ENCODE measurements at places on chromosomes 13 and 19.

- no peak for DNase-seq
These were observed 19.7 kb upstream of the SYCN start for GRCh38 chr19:39223703-39224279.

- no peak for DNase-seq
These were observed 3.4 kb downstream of the DNMT1 start for GRCh38 chr19:10191347-10191746.

DNA sequence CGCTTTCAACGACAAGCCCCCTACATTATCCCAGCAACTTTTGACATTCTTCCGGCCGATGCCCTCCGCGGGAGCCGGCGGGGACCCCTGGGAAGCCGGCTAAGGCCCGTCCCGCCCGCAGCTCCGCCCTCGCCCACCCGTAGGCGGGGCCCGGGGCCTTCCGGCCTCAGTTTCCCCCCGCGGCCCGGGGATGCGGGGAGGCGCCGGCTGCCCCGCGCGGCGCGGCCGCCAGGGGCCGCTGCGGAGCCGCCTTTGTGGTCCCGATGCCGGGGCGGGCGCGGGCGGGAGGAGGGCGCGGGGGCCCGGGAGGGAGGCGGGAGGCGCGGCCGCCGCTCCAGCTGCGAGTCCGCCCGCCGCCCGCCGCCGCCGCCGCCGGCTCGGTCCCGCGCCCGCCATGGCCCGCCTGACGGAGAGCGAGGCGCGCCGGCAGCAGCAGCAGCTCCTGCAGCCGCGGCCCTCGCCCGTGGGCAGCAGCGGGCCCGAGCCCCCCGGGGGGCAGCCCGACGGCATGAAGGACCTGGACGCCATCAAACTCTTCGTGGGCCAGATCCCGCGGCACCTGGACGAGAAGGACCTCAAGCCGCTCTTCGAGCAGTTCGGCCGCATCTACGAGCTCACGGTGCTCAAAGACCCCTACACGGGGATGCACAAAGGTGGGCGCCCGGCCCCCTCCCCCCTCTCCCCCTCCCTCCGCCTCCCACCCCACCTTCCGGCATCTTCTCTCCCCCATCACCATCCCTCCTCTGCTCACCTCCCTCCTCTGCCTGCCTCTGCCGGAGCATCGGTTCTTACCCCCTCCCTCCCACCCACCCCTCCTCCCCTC, at the start of gene CELF5:
Gene CELF5 (plus strand): TSS at position 316 of the 823 bp plus-strand sequence. CDS start 79 bp downstream, at position 395.
- DNase-seq = no peak

- DNase-seq = peak; percentile 32
These were observed 71.8 kb downstream of the STARD13 start for GRCh38 chr13:33213797-33214196.

DNA sequence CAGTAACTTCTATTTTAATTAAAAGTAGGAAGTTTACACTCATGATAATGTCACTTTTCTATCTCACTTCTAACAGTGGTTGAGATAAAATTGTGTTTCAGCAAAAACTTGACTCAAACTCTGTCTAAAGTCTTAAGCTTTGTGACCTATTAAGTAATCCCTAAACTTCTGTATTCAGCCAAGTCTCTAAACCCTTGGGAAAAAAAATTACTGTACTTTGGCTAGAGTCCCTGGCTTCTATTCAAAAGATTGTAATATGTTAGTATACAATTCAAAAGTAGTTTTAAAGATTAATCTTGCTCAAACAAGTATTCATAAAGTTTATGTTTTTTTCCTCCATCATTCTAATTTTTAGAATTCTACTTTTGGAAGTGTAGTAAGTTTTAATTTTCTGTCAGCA, 1248.8 kb downstream of the UQCRFS1 start:
- DNase-seq = no peak

- no peak for DNase-seq
These were observed 245.6 kb downstream of the DACH1 start for GRCh38 chr13:71621174-71622124.

DNA sequence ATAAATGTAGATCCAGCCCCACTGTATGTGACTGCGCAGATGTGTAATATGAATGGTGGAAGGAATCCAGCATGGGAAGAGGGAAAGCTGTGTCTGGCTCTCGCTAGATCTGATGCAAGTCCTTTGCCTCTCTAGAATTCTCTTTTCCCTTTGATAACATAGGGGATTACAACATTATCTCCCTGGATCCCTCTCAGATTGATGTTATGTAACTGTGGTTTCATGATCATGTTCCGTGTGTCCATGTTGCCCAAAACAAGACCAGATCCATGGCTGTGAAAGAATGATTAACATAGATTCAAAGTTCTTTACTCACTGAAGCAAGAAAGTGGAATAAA, 184.0 kb upstream of the UBL3 start:
- DNase-seq = no peak

GRCh38 chr19:55647732-55648584, at the start of gene CCDC106:
Gene CCDC106 (plus strand): TSS chr19:55648212. CDS start chr19:55649047, 835 bp downstream.
- no peak for DNase-seq

GRCh38 chr13:74288361-74288911, 154.2 kb upstream of the KLF12 start:
- peak; percentile 4 for DNase-seq

DNA sequence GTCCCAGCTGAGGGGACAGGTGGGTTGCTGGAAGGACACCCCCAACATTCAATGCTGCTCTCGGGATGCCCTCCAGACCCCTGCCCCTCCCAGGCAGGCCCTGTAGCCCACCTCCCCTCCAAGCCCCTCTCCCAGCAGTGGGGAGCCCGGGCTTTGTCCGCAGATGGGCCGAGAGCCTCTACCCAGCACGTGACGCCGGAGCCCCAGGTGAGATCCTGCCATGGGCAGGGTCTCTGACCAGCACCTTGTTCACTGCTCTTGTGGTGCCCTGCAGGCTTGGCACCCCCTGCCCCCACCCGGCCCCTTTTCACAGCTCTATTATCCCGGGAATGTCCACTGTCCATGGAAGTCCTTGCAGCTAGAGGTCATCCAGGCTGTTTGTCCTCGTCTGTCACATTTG, 76.5 kb downstream of the C1QTNF9 start:
- no peak for DNase-seq

DNA sequence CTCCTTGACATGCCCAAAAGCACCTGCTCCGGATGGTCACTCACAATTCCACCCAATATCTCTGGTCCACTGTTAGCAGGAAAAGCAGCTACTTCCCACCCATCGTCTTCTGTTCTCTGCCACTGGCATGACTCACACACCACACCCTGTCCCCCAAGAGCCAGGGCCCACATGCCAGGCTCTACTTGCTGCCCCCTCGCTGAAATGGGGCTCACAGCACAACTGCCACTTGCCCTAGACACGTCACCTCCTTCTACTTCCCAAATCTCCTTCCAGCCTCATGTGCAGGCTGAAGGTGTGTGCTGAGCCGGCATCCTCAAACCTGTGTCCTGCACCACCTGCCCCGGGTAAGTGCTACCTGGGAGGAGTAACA, 65.0 kb downstream of the TBC1D4 start:
- DNase-seq = no peak

GRCh38 chr19:12801466-12802266, at the start of the genes PRDX2 and THSD8:
Gene PRDX2 (minus strand): TSS chr19:12801800. CDS start chr19:12801261, 539 bp downstream.
Gene THSD8 (plus strand): TSS chr19:12802069. CDS start chr19:12802072, 3 bp downstream.
- DNase-seq = no peak

GRCh38 chr13:110869805-110870706, 44.8 kb downstream of the ANKRD10 start:
- DNase-seq = peak; percentile 96

- no peak for DNase-seq
These were observed 650.5 kb upstream of the SLC10A2 start for GRCh38 chr13:103716718-103717117.

DNA sequence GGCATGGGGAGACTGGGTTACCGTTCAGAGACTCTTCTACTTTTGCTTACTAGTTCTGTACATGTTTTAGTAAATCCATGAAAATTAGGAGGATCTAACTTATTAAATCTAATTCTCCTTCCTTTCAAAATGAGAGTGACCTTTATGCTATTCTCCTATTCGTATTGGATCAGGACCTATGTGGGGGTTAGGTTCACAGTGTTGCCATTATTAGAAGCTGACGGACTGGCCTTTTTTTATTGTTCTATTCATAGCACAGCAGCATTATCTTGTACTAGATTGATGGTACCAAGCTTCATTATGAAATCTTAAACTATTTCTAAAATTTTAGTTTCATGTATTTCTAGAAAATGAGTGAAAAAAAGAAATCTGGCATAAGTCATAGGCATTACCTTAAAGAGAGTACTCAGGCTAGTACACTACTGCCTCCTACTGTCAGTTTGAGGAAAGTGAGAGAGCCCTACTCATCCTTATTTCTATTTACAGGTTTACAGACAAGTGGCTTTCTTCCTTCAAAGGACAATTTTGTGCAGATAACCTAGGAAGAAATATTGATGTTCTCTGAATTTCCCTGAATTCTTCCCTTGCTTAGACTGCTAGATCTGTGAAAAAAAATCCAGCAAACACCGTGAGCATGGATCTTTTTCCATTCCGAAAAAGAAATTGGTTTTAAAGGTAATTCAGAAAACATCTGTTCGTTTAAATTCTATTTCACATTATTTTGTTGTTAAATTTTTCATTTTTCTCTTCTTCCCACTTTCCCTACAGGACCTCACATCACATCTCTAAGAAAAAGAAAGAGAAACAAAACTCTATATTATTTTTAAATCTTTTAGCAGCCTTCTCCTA, 485.5 kb downstream of the DIAPH3 start:
- DNase-seq = peak; percentile 49

- DNase-seq = no peak
These were observed at the start of gene IGFLR1 for GRCh38 chr19:35742121-35742724. Gene IGFLR1 (minus strand): TSS chr19:35742452. CDS start chr19:35741180, 1,272 bp downstream.

GRCh38 chr13:73092829-73093228, 34.0 kb downstream of the KLF5 start:
- no peak for DNase-seq

DNA sequence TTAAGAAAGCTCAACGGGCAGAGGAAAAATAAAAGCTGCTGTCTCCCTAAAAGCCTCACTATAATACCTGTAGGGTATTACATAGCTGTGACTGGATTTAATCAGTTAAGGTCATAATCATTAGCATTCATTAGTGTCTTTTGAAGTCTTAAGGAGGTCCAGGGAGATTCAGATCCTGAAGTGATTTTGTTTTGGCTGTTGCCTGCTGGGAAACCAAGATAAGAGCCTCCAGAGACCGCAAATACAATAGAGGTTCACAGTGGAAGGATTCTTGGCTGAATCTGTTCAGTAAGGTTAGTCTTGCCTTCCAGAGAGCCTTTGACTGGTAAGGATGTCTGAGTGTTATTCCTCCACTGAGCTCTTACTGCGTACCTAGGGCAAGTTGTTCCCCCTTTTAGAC, 54.0 kb upstream of the TNFRSF19 start:
- DNase-seq = no peak

GRCh38 chr19:28577233-28577632, 635.7 kb downstream of the UQCRFS1 start:
- DNase-seq = no peak

DNA sequence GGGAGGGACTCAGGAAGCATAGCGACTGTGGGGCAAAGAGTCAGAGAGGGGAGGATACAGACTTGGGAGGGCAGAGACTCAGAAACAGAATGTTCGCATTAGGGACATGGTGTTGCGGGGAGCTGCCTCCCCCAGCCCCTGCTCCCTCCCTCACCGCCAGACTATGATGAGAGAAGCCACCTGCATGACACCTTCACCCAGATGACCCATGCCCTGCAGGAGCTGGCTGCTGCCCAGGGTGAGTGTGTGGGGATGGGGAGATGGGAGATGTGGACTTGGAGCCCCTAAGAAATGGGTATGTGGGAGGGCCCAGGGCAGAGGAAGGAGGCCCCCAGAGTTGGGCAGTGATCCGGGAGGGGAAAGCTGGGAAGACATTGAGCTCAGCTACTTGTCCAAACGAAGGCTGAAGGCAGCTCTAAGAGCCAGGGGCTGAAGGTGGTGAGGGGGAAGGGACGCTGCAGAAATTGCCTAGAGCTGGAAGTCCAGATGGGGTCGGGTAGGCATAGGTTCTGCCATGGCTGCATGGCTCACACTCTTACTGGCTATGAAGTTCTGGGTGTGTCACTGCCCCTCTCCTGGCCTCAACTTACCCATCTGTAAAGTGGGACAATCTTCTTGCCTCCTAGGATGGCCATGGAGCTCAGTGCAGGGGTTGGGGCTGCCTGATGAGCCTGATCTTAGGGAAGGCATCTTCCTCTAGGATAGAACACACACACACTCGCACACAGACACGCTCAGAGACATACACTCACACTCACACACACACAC, 1.4 kb downstream of the SPACA6 start:
- no peak for DNase-seq

GRCh38 chr13:112105892-112106291, 38.9 kb downstream of the SOX1 start:
- no peak for DNase-seq

- DNase-seq = no peak
These were observed 2.0 kb downstream of the STXBP2 start for GRCh38 chr19:7638802-7639465.

DNA sequence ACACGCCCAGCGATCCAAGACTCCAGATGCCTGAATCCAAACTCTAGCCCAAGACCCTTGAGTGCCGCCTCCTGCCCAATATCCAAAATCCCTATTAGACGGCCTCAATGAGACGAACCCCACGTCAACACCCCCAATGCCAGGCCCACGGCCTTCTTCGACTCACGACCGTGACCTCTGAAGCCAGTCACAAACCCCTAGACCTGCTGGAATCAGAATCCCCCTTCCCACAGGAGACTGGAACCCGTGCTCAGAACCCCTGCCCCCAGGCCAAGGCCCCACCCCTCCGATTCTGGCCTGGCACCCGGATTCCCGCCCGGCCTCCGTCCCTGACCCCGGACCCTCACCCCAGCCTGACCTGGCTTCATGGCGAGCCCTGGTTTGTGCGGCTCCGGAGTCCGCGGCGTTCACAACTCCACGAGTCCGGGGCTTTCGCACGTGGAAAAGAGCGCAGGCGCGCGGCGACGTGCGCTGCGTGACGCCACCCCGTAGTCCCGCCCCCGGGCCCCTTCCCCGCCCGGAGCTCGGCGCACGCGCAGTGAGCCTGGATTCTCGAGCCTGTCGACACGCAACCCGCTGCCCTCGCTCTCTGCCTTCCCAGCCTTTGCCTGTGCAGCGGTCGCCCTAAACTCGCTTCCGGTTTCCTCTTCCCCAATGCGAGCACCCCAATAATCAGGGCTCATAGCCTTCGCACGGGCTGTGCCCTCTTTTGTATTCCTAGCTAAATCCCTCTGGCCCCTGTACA, at the start of gene FBL:
Gene FBL (minus strand): TSS at position 447 of the 745 bp plus-strand sequence. CDS start 79 bp downstream, at position 368.
- peak; percentile 83 for DNase-seq

DNA sequence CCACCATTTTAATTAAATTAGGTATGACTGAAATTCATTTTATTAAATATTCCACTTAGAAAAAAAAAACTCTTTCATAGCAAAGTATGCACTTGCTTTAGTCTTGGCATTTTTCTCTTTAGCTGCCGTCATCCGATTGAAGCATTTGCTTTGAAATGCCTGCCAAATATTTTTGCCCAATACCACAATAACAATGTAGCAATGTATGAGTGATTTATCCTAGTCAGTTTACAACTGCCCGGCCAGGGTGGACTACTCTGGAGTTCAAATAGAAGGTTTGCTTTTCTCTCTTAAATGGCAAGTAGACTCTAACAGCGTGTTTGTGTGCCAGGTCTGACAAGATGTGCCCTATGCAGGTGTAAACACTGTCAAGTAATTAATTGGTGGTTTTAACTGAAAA, 675.3 kb upstream of the SGCG start:
- DNase-seq = no peak

DNA sequence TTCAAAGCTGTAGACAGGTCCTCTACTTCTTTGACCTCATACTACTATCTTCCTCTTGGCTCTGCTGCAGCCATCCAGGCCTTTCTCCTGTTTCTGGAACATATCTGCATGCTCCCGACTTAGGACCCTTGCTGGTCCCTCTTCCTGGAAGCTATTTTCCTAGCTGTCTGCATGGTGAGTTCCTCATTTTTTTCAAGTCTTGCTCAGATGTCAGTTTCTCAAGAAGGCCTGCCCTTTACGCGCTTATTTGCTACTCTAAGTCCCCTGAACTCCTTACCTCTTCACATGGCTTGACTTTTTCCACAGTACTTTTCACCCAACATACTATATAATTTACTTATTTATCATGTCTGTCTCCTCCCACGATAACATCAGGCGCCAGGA, 31.4 kb downstream of the DNAJC3 start:
- DNase-seq = no peak

All from H4 (cell line).